ENCODE measurements at places on chromosomes 5 and 9.
A peak's percentile ranks its signal among the peaks of the same experiment; 100 is the strongest.

- no peak for DNase-seq
Observed at GRCh38 chr5:132093271-132093670, 19.7 kb downstream of the CSF2 start.

GRCh38 chr5:144298658-144299057 is 128.0 kb downstream of the KCTD16 start:
- no peak for DNase-seq

- no peak for DNase-seq
Observed at GRCh38 chr5:38423276-38424147, 132.9 kb downstream of the LIFR start.

GRCh38 chr5:30908356-30908755 is 285.1 kb upstream of the CDH6 start:
- no peak for DNase-seq

DNA sequence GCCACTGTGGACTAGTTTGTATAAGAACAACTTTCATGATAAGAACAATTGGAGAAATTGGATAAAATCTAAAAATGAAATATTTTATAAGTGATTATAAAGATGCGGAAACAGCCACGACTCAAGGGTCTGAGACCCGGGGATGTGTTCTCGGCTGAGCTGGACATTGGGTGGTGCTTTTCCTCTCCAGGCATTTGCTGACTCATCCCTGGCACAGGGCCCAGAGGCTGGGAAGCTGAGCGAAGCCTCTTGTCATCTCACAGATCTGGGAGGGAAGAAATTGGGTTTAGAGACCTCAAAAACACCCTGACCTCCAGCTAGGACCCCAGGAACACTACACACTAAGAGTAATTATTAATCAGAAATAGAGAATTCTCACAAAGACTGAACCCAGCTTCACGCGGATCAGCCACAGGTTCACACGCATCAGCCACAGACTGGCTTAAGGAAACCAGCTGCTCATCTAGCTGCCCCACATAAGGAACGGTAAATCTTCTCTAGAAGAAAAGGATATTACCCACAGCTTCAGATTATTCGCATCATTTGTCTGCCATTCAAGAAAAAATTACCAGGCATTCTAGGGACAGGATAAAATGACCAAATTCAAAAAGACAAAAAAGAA is 2.8 kb upstream of the OR2V1 start:
- no peak for DNase-seq

DNA sequence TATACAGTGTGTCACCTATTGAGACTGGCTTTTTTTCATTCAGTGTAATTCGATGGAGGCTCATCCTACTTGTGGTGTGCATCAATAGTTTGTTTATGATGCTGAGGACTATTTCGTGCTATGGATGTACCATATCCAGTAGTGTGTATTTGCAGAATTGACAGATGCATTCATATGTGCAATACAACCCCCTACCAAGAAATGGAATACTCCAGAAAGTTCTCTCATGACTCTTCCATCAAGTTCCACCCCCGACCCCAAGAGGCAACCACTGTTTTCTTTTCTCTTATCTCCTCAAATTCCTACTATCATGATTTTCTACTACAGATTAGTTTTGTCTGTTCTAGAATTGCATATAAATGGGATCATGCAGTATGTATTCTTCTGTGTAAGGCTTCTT is 21.9 kb downstream of the FBXO10 start:
- no peak for DNase-seq

DNA sequence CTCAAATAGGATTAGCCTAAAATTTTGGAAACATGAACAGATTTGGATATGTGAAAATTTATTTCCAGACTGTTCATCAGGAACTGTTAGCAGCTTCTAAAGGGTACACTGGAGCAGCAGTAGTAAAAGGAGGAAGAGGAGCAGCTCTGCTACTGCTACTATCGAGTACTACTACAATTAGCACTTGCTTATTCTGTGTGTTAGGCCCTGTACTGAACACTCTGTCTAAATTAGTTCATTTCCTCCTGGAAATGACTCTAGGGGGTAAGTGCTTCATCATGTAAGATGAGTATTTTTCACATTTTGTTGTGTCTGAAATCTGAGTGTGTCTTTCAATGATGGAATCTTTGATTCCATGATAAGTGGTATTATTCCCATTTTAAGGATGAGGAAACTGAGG is 9.8 kb downstream of the CD274 start:
- no peak for DNase-seq

GRCh38 chr9:22211588-22212360 is 202.7 kb upstream of the CDKN2B start:
- no peak for DNase-seq

DNA sequence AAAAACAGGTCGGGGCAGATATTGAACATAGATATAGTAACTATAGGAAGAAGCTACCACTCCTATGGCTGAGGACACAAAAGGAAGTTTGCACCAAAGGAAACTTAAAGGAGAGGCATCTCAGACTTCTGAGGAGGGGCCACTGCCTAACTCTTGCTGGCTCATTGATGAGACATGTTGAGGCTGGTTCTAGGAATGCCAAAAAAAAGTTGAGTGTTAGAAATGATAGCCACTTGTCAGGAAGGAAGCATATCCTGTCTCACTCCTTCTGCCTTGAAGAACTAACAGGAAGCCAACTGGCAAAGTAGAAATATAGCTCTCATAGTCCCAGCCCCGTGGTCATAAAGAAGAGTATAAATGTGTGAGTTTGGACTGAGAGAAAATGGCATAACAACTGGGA is 23.3 kb upstream of the STOM start:
- no peak for DNase-seq

GRCh38 chr5:104789366-104789765 is 1226.8 kb upstream of the NUDT12 start:
- no peak for DNase-seq

GRCh38 chr9:38008168-38009034 is 60.6 kb downstream of the SHB start:
- peak; percentile 33 for DNase-seq

DNA sequence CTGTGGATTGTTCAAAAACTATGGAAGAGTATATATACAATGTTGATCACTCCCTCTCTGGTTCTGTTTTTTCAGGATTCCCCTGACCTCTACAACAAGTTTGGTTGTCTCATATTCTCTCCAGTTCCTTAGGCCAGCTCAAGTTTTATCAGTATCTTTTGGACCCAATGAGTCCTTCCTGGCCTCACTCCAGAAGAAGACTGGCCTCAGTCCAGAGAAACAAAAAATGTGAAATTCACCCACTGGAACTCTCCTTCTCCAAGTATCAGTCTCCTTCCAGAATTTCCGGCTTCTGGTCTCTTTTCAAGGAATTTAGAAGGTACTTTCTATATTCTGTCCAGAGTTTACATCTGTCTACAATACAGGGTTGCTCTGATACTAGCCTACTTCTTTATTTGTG is 537.8 kb upstream of the FTMT start:
- DNase-seq, result no peak

- no peak for DNase-seq
Observed at GRCh38 chr5:132695956-132696355, 22.2 kb downstream of the IL4 start.

DNA sequence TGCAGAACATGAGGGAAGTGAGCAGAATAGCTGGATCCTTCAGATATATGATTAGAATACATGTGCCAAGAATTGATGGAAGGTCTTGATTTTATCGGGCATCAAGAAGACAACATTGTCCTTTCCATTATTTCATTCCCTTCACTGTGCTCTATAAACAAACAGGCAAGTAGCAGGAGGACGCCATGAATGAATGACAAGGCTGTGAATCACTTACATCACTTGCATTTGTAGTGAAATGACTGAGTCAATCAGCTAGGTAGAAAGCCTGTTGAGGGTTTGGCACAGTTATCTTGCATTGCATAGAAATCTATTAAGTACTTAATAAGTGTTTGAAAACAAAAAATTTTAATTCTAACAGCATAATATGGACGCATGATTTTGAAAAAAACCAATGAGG is 548.8 kb upstream of the IZUMO3 start:
- DNase-seq, result no peak

DNA sequence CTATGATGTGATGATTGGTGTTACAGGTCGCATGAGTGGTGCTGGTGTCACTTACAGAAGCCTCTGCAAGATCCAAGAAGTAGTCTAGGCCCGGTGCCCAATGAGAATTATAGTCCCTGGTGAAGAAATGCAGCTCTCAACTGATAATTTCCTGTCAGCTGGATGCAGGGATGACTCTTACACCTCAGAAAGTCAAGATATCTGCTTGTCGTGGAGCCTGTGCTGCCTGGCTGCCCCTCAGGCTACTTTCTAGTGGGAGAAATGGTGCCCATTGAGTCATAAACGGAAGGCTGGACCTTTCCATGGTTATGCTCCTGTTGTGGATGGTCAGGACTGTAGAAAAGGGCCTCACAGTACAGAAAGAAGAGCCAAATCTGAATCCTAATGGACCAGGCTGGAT is 46.8 kb upstream of the NXNL2 start:
- DNase-seq, result no peak

- no peak for DNase-seq
Observed at GRCh38 chr9:135463140-135463539, 16.4 kb upstream of the PPP1R26 start.

DNA sequence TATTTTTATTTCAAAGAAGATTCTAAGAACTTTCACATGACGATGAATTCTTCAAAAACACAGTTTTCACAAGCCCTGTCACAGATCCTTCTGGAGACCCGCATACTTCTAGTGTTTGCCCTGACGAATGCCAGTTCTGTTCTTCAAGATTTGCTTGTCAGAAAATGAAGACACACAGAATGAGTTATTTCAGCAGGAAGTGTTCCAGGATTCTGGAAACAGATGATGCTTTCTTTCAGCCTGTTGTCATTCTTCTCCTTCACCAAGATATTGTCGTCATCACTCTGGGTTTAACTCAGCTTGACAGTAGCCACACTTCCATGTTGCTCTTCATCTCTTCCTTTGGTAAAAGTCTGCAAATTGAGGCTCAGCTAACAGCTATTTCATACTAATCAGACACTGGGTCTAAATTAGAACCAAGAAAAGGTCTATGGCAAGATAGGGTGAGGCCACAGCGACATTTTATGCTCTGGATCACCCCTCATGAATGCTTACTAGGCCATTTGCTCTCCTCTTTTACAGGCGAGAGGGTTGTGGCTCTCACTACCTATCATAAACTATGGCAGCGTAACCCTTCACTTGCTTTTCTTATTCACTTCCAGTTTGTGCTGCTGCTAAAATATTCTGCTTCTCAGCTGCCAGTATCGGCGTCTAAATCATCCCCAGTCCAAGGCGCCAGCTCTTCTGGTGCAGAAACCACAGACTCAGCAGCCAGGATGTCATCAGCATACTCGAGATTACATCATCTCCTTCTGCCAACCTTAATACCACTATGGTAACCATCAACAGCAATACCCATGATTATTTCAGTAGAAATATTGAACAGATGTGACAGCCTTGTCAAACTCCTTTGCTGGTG is 159.6 kb upstream of the TBCA start:
- peak; percentile 23 for DNase-seq

Measured in CD4-positive, alpha-beta T cell treated with Interleukin-10 for 1 hour (primary cell).